Epithelial cell of proximal tubule (primary cell): ENCODE measurements at places on chromosomes 3 and 15. TPM values are rescaled to one million over a fixed set of nuclear protein-coding genes. Genes with fewer than 3 reads are reported as not detected.

Gene EPHB1
- total RNA-seq = 1.6 and 2.7 TPM in 2 replicates

Gene SLC12A1
- 0.06 TPM in 1 of 2 replicates, not detected in the other for total RNA-seq

Gene BCL2A1
- total RNA-seq = 1.2 and 3.5 TPM in 2 replicates

Gene EFCC1
- not detected in 2 replicates for total RNA-seq
